ENCODE measurements at places on chromosomes 1 and 21. TPM values are rescaled to one million over a fixed set of nuclear protein-coding genes. Genes with fewer than 3 reads are reported as not detected.
A peak's percentile ranks its signal among the peaks of the same experiment; 100 is the strongest.

Gene CRB1
- total RNA-seq, result 0.09 TPM

Gene PDZK1
- total RNA-seq, result not detected

Gene KCNJ10
- not detected for total RNA-seq

Gene ZNF593OS
- not detected for total RNA-seq

Gene CORT
- 0.36 TPM for total RNA-seq

Gene GSTM5
- total RNA-seq, result 13.0 TPM

Gene TEDDM1
- total RNA-seq, result not detected

Gene C1orf56
- 0.82 TPM for total RNA-seq

Gene GPR52
- total RNA-seq, result 2.9 TPM

Gene MEX3A
- total RNA-seq, result 0.90 TPM

DNA sequence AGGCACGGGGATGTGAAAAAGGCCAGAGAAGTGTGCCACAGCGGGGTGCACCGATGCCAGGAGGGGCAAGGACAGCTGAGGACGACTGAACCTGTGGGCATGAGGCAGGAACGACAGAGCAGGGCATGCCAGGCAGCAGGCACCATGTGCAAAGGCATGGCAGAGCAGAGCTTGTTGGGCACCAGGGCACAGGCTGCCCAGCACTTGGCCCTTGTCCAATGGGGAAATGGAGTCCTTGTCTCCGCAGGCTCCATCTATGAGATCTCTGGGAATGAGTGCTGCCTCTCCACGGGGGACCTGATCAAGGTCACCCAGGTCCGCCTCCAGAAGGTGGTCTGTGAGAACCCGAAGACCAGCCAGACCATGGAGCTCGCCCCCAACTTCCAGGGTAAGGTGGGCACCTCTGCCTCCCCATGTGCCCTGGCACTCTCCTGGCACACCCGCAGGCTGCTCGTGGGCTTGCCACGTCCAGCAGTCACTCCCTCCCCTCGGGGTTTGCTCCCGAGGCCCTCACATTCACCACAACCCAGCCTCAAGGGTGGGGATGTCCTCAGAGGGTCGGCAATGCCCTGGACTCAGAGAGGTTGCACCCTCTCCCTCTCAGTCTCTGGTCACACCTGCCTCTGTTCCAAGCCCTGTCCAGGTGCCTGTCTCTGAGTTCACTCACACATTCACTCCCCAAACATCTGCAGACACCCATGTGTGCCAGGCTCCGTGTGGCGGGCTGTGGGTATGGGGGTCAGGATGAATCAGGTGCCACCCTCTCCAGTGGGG lies 4.2 kb downstream of the THEMIS2 start:
- no peak for DNase-seq

DNA sequence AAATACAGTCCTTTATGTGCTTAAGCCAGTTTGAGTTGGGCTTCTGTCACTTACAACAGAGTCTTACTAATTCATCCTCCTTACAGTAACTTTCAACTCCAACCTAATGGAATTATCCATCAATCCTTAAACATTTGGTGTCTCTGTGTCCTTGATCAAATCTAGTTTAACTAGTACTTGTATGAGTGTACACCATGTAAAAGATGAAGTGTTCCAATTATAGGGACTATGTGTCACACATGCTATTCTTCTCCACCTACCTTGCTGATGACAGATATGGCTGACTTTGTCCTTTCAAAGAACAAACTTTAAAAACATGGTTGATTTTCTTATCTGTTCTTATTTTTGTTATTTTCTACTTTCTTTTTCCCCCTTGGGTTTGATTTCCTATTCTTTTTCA lies 60.4 kb upstream of the NBPF3 start:
- DNase-seq, result no peak

DNA sequence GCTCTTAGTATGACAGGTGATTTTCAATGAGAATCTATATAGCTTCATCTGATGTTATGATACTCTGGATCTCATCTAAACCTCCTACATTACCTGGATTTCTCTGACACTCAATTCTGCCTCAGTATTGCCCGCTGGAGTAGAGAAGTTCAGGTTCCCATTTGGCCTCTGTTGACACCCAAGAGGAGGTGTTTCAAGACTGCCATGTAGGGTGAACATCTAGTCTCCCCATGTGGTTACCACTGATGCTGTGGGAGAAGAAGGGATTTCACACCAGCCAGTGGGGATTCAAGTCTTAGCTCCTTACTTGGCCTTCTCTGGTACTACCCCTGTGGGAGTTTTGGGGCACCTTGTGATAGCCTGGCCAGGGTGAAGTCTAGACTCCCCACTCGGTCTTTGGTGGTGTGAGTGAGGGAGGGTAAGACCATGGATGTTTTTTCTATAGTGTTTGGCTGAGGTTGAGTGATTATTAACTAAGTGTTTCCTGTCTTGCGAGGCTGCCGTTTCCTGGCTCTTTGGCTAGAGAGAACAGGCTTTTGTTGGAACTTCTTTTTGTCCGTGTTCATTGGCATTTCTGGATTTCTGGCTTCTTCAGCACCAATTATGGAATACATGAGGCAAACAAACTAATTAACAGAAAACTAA lies 90.7 kb downstream of the RHOU start:
- no peak for DNase-seq

GRCh38 chr21:34941162-34941561 lies 107.9 kb downstream of the RUNX1 start:
- no peak for DNase-seq

DNA sequence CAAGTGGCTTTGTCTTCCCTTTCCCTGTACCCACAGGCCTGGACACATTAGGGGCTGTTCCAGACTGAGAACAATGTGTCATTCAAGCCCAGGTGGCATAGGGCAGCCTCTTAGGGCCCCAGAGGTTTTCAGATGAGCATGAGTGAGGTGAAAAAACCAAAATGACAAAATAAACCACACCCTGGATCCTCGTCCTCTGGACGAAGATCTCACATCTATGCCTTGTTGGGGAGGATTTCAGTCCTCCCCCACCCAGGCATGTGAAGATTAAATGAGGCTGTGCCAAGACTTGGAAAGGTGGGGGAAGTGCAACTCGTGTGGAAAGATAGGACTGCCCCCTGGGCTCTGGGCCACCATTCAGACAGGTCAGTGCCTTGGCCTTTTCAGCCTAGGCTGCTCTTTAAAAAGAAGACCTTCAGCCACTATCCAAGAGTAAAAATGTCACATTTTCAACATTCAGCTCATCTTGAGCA lies 32.8 kb upstream of the IL19 start:
- no peak for DNase-seq

DNA sequence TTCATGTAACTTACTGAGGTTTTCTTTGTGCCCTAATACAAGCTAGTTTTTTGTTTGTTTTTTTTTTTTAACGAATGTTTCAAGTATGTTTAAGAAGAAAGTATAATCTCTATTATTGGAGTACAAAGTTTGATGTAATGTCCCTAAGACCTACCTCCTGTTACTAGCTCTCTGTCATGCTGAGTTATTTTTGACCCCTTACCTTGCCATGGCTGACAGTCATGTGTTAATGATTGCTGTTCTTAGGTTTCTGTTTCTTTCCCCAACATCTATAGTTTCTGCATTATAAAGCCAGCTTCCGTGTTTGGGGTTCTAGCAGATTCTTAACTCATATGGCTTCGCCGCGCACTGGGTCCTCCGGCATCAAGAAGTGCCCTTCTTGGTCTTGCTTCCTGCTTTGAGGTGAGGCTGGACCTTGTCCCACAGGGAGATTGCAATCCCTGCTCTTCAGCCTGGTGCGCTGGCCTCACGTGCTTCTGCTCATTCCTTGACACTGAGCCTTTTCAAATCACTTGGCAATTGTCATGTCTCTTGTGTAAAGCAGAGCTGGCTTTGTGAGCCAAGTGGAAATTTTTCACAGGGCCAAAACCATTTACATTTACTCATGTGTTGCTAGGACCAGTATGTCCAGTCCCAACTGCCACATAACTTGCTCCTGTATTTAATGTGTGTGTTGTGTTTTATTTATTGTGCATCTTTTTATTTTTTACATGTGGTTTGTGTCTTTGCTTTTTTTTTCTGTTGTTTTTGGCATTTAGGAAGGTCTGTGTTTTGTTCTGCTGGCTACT lies 135.0 kb upstream of the COL6A1 start:
- DNase-seq, result peak; percentile 63

- DNase-seq, result no peak
Observed at GRCh38 chr1:30539884-30540283, 183.5 kb downstream of the MATN1 start.

DNA sequence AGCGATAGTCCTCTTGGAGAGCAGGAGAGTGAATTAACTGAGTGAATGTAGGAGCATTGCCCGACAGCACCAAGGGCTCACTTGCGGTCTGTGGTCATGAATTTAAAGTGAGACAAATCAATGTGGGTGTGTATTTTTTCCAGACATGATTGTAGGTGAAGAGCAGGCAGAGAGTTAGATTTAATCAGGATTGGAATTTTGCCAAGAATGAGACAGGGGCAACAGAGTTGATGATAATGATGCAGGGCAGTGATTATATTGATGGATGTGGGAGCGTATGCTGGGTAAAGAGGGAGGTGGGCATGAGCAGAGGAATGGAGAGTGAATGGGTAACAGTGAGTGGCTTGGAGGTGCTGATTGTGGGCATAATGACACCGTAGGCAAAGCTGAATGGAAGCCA lies 20.0 kb upstream of the SYT6 start:
- no peak for DNase-seq

DNA sequence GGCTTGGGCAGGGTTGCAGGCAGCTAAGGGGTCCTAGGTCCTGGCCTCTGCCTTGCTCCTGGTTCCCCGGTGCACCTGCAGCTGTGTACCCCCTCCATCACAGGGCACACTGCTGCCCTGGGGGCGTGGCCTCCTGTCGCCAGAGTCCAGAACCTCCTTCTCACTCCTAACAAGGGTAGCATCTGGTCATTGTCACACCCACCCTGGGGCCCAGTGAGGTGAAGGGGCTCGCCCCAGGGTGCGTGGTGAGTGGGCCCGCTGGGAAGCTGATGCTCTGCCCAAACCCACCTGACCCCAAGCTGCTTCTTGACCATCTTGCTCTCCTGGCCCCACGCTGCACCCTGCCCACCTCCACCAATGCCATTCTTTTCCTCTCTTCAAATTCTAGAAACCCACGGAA lies 44.5 kb downstream of the AJAP1 start:
- DNase-seq, result no peak

DNA sequence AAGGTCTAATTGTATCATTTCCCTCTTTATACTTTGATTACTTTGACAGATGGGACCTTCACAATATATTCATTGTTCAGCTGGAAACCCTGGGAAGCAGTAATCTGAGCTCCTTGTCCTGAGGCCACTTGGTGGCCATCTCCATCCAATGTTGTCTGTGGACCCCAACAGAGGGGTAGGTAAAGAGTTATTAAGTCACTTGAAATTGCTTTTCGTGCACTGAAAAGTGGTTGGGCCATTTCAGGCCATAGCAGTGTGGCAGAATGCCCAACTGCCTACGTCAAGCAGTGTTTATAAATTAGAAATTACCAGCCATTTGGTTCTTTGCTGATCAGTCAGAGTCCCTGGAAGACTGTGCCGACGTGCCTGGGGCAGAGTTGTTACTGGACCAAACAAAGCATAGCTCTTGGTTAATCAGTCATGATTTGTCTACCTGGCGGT lies 308.3 kb upstream of the USP25 start:
- DNase-seq, result no peak

DNA sequence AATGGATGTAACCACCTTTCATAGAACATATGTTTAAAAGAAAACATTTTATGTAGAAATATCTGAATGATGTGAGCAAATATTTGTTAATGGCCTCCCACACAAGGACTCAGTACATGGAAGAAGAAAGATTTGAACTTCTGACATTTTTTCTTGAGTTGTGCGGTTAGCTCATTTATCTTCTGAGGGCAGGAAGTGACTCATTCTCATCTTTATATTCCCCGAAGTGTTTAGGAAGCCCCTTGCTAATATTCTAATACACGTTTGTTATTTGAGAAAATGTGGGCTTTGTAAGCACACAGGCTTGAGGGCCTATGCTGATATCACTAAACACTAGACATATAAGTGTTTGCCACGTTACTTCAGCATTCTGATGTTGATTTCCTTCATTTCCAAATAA lies 392.5 kb upstream of the PTBP2 start:
- DNase-seq, result no peak

- DNase-seq, result no peak
Observed at GRCh38 chr1:182035097-182035770, 26.3 kb downstream of the ZNF648 start.

DNA sequence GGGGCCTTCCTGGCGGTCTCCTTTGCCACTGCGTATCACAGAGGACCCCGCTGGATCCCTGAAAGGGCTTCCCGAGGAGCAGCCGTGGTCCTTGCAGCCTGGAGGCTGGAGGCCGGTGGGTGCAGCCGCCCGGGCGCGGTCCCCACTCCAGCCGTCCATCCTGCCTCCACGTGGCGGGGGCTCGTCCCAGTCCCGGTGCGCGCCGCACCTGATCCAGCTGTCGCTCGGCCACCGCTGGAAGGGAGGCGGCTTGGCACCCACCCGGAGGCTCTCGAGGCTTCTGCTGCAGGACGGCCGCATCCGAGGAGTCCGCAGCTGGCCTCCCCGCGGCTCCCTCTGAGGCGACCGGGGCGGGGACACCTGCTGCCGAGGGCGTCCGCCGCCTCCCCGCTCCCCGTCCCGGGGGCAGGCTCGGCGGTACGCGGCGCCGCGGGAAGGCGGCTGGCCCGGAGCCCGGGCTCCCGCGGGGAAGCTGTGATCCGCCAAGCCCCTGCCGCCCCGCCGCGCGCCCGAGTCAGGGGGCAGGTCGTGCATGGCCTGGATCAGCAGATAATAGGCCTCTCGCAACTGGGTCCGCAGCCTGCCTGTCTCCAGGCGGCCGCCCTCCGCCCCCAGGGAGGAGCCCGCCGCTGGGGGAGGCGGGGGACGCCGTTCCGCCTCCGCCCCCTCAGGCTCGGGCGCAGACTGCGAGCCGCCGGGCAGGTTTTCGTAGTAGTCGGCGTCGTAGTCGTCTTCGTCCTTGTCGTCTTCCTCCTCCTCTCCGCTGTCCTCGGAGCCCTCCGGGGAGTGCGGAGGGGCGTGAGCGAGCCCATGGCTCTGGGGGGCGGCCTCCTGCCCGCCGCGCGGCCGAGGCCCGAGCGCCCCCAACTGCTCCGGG lies at the start of gene SYDE2:
SYDE2 (minus strand) TSS at position 554 of the 877 bp plus-strand sequence; CDS start at position 534, 20 bp downstream.
- peak; percentile 41 for DNase-seq

- DNase-seq, result peak; percentile 77
Observed at GRCh38 chr1:185934476-185935189, 200.4 kb downstream of the HMCN1 start.

DNA sequence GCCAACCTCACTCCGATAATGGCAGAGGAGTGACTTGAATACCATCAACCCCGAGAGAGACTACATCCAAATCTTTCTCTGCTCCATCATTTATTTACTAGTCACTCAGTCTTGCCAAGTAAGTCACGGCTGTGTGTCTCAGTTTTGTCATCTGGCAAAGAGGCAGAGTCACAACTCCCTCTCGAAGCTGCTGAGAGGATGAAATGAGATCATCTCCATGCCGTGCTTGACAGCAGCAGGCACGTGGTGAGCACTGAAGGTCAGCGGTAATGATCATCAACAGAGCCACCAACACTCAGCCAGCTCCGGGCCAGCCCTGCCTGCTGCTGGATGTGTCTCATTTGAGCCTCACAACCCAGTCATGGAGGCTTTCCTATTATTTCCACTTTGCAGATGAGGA lies 19.9 kb downstream of the ALDH4A1 start:
- peak; percentile 50 for DNase-seq

- peak; percentile 4 for DNase-seq
Observed at GRCh38 chr1:67256291-67257172, 51.1 kb upstream of the IL12RB2 start.

- DNase-seq, result no peak
Observed at GRCh38 chr1:4033129-4033676, 133.1 kb upstream of the C1orf174 start.

GRCh38 chr1:173871500-173871899 lies 3.3 kb downstream of the ZBTB37 start:
- DNase-seq, result no peak

GRCh38 chr1:181503171-181503810 lies 20.0 kb downstream of the CACNA1E start:
- peak; percentile 38 for DNase-seq
